ENCODE measurements at places on chromosomes 11 and 22.
A peak's percentile ranks its signal among the peaks of the same experiment; 100 is the strongest.

- DNase-seq = no peak
These were observed 6.1 kb upstream of the NAP1L4 start for GRCh38 chr11:2998073-2998850.

GRCh38 chr22:30392661-30393321 lies 4.0 kb upstream of the SEC14L2 start:
- DNase-seq = no peak

- no peak for DNase-seq
These were observed 1.9 kb downstream of the PATZ1 start for GRCh38 chr22:31344256-31344577.

DNA sequence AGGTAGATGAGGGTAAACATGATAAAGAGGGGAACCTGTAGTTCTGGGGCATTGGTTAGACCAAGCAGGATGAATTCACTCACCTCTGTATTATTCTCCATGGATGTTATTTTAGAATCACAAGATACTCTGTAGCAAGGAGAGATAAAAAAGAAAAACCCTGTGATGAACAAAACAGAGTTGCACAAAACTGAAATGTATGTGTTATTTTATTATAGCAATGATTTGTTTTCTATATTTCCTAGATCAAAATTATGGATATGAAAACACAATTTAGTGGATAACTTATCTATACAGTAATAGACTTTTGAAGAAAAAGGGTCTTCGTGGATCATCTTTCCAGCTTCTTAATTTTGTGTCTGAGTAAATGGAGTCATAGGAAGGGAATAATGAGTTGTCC lies at the start of gene OR5B17:
TSS of gene OR5B17 (minus strand) at position 101 of the 400 bp plus-strand sequence. CDS start at position 101, 0 bp downstream.
- no peak for DNase-seq

GRCh38 chr11:67167719-67168118 lies 48.7 kb downstream of the KDM2A start:
- DNase-seq = no peak

DNA sequence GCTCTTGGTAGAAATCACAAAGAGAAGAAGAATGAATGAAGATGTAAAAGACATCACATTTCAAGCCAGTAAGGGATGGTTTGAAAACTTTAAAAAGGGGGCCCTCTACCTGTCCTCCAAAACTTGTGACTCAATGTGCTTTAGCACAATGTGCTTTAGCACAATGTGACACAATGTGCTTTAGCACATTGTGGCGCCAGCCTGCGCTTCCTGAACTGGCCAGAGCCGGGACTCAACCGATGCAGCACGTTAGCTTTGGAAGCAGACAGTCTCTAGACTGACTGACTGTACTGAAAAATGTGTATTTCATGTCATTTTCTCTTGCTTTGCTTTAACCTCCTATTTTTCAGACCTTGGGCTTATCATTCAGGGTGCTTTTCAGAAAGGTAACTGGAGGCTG lies 63.5 kb downstream of the FAM83F start:
- peak; percentile 51 for DNase-seq

- no peak for DNase-seq
These were observed 2.2 kb downstream of the CD59 start for GRCh38 chr11:33733980-33734379.

DNA sequence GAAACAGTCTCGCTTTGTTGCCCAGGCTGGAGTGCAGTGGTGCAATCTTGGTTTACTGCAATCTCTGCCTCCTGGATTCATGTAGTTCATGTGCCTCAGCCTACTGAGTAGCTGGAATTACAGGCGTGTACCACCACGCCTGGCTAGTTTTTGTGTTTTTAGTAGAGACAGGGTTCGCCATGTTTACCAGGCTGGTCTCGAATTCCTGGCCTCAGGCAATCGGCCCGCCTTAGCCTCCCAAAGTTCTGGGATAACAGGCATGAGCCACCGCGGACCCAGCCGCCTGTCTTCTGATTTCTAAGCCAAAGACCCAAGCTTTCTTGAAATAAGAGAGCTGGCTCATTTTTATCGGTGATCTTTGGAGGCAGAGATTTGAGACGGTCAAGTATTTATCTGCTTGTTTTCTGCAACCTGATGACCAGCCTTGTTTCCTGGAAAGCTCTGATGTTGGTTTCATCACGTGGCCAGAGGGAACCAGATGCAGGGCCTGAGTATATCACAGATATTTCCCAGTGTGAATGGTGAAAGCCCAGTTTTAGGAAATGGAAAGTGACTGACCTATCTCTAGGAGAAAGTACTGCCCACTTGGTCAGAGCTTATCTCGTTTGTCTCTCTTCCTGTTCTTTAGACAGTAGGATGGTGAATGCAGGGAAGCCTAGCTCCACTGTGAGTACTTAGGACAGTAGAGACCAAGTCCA lies 5.7 kb upstream of the SIDT2 start:
- DNase-seq = no peak

GRCh38 chr11:673866-674265 lies 21.2 kb downstream of the DEAF1 start:
- no peak for DNase-seq
